ENCODE measurements at places on chromosomes 2 and 18.

GRCh38 chr2:239351687-239352086 lies 49.1 kb downstream of the HDAC4 start:
- no peak for DNase-seq

DNA sequence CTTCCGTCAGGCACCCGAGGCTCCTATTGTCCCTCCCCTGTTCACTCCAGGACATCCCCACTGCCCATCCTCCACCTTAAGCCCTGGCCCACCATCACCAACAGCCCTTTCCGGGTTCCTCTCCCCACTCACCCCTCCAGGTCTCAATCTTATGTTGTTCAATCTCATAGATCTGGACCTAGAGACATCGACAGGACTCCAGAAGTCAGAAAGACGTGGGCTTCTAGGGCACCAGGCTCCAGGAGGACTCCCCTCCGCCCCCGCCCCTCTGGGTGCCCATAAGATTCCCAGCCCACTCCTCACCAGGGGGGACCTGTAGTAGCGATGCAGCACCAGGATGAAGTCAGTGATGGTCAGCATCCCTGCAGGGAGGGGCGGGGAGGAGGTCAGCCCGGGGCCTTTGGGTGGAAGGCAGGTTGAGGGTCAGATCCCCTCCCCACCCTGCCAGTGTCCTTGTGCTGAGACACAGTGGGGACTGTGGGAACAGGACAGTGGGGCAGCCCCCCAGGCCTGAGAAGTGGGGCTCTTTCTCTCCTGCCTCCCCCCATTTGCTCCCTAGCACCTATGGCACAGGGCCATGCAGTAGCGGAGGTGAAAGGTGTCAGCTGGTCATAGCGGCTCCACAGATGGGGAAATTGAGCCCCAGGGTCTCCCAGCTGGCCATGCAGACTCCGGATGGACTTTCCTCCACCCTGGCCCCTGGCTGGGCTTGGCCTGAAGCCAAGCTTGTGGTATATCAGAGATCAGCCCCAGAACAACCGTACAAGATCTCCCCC lies 3.7 kb downstream of the PRKAG3 start:
- DNase-seq = no peak

GRCh38 chr2:131031431-131031841 lies 61.8 kb downstream of the FAM168B start:
- DNase-seq = no peak

DNA sequence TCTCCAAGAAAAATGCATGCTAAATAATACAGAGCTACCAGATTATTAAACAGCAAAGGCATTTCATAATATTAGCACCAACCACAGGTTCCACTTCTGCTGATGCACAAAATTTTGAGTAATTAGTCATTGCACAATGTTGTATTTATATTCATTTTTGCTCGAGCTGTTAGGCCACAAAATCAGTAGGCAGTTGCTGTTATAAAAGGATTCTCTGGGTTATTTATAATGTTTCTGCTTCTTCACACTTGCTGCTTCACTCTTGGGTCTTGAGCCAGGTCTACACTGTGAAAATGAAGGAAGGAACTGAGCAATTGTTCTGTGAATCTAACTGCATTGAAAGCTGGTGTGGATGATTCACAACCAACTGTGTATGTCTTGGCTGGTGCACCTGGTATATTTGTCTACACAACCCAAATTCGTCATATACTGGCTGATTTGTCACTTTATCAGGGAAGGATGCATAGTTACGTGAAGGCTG lies 38.3 kb downstream of the MRPL33 start:
- peak; percentile 85 for DNase-seq

GRCh38 chr2:55843096-55843993 lies 80.2 kb downstream of the EFEMP1 start:
- peak; percentile 87 for DNase-seq

Measured in fibroblast of skin of scalp (primary cell).